ENCODE measurements at places on chromosomes 12 and 14.
A peak's percentile ranks its signal among the peaks of the same experiment; 100 is the strongest.

DNA sequence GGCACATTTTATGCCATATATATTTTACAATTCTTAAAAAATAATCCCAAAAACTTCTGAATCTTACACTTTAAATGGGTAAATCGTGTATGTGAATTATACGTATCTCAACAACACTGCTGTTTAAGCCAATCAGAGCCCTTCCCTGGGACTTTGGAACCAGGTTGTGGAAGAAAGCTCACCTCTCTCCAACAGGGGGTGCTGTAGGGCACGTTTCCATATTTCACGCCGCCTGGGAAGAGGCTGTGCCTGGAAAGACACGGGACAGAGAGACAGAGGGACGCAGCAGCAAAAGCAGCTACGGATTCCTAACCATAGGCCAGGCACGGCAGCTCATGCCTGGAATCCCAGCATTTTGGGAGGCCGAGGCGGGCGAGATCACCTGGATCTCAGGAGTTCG lies 29.4 kb upstream of the FBRSL1 start:
- no peak for DNase-seq

GRCh38 chr12:92065018-92065499 lies 80.6 kb downstream of the BTG1 start:
- peak; percentile 41 for DNase-seq

GRCh38 chr12:126534495-126534894 lies 1469.3 kb downstream of the AACS start:
- no peak for DNase-seq

GRCh38 chr12:51122844-51123243 lies 39.4 kb upstream of the CSRNP2 start:
- DNase-seq = no peak

DNA sequence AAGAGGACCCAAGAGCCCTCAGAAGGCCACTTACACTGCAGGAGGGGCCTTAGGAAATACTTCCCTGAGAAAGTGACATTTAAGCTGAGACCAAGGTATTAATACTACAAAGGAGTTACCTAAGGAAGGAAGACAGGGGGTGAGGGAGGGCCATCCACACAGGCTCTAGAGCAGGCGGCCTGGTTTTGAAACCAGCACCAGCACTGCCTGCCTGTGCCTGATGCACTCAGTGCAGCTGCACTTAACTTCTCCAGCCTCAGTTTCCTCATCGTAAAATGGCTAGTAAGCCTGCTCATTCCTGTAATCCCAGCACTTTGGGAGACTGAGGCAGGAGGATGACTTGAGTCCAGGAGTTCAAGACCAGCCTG lies 45.5 kb upstream of the PLEKHG6 start:
- no peak for DNase-seq

DNA sequence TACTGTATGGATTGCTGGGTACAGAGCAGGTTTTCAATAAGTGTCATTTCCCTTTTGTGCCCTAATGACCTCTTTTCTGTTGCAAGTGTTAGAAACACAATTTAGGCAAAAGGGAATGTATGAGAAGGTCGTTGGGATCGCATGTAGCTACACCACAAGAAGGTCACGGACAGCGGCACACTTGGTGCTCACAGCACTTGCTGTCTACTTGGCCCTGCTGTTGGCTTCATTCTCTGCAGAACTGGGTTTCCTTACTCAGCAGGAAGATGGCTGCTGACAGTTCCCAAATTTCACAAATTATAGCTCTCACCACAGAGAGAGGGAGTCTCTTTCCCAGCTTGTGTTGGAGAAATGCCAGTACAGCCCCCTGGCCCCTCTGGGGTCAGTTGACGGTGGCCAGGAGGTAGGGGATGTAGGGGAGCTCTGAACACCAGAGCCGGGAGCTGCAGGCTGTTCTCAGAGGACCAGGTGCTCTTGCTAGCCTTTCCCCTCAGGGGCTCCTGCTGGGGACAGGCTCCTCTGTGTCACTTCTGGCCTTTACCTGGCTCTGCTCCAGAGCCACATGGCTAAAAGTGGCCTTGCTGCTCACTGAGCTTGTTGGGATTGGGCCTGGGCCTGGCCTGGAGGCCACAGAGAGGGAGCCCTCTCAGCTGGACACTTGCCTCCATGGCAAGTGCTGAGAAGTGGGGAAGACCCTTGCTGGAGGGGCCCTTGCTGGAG lies 50.9 kb upstream of the BCL7A start:
- no peak for DNase-seq

DNA sequence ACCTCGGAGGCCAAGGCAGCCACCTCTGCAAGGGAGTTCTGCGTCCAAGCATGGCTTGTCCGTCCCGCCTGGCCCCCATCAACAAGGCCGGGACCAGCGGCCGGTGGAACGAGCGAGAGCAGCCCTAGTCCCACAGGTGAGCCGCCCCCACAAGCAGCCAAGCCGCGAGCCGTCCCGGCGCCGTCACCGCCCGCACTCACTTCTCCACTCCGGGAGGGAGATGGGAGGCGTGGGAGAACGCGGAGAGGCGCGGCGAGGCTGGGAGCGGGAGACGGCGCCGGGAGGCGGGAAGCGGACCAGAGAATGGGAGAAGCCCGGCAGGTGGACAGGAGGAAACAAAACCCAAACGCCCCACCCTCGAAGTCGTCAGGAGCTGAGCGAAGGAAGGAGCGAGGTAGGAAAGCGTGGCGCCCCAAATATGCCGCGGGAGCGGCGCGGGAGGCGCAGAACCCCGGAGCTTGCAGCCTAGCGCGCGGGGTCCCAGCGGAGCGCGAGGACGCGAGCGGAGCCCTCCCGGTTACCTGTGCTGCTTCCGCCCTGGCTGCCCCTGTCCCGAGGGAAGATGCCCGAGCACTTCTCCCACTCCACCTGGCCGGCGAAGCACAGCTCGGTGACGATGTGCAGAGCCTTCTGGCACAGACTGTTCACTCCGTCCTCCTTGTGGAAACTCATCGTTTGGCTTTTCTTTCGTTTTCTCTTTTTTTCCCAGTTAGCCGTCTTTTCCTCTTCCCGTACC lies 600 bp downstream of the SYT10 start:
- peak; percentile 0 for DNase-seq
